ENCODE measurements at places on chromosomes 5 and 9.

GRCh38 chr5:72074251-72074650, 33.0 kb upstream of the MAP1B start:
- no peak for DNase-seq

- no peak for DNase-seq
These were observed 17.8 kb upstream of the CEP72 start for GRCh38 chr5:594226-594860.

DNA sequence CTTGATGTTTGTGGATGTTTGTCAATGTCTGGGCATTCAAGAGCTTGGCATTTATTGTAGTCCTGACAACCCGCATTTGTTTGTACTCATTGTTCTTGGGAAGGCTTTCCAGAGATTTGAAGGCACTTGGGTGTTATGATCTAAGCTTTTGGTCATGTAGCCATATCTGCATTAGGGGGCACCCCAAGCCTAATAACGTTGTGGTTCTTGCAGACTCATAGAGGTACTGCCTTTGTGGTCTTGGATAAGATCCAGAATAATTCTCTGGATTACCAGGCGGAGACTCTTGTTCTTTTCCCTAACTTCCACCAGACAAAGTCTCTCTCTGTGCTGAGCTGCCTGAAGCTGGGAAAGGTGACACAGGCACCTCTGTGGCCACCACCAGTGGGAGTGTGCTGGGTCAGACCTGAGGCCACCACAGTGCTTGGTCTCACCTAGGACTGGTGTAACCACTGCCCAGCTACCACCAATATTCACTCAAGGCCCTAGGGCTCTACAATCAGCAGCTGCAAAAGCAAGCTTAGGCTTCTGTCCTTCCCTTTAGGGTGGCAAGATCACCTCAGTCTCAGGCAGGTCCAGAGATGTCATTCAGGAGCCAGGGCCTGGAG, 144.4 kb upstream of the TAS2R1 start:
- DNase-seq: no peak

GRCh38 chr9:80504601-80505230, 933.0 kb downstream of the TLE4 start:
- DNase-seq: no peak

GRCh38 chr5:180160789-180161188, 48.2 kb downstream of the RASGEF1C start:
- DNase-seq: no peak

DNA sequence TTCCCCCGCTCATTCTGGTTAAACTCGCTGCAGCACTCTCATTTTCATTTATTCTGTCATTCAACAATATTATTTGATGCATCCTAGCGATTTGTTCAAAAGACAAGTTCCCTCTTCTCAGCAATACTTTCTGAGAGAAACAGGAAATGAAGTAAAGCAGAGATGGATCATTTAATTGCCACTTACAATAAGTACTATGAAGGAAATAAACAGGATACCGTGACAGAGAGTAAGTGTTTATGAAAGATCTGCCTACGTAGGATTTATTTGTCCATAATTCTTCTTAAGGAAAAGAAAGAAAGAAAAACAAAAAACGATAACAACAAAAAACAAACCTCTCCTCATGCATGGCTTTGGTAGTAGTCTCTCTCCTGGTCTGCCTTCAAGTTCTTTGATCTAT, 406.8 kb upstream of the ZNF608 start:
- DNase-seq: no peak

DNA sequence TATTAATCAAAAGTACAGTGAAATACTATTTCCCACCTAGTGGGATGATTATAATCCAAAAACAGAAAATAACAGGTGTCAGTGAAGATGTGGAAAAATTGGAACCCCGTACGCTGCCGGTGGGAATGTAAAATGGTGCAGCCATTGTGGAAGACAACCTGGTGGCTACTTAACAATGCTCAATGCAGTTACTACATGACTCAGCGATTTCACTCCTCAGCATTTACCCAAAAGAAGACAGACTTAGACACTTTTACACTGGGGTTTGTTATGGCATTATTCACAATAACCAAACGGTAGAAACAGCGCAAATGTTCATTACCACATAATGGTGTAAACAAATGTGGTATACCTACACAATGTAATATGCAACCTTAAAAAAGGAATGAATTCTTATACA, 23.9 kb downstream of the SECISBP2 start:
- DNase-seq: no peak

DNA sequence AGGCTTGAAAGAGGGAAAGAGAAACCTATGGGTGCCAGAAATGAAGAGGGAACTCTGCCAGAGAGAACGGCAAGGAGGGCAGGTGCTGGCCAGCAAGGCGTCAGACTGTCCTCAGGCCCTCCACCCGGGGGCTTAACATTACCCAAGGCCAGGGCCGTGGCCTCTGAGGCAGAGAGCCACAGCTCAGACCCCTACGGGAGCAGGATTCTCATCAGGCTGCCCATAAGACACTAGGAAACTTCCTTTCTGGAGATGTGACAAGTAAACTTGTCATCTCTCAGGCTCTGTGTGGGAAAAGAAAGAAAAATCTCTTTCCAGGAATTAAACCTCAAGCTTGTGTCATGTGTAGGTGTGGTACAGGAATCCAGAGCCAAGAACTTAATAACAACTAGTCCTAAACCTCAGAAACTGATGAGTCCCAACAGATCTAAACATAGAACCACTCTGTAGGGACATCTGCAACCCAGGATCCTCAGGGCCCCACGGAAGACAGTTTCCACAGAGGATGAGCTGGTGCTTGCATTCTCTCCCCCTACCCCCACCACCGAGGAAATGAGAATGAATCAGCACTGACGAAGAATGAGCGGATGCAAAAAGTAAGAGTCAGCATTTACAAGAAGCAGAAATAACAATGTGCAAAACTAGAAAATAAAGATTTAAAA, 74.3 kb downstream of the DCP2 start:
- no peak for DNase-seq

DNA sequence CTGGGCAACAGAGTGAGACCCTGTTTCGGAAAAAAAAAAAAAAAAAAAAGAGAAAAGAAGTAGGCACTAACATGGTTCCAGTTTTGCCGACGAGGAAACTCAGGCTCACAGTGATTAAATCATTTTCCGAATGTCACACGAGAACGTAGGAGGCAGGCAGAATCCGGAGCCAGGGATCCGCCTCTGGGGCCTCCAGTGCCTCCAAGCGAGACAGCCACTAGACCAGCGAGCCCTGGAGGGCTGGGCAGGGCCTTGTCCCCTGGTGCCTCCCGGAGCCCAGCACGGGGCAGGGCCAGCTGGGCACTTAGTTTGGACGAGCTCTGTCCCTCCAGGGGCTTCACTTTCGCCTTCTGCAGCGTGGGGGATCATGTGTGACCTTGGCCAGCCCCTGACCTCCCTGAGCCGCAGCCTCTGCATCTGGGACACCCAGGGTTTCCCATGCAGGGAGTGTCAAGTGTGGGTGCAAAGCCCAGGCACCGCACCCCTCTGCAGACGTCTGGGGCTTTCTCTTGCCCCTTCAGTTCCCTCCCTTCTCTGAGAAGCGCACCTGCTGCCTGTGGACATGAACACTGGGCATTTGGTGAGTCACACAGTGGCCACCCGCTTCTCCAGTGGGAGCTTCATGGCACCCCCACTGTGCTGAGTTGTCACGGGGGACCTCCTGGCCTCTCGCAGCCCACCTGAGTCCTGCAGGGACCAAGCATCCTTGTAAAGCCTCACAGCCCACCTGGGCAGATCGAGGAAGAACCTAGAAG, 80.3 kb downstream of the RXRA start:
- no peak for DNase-seq

DNA sequence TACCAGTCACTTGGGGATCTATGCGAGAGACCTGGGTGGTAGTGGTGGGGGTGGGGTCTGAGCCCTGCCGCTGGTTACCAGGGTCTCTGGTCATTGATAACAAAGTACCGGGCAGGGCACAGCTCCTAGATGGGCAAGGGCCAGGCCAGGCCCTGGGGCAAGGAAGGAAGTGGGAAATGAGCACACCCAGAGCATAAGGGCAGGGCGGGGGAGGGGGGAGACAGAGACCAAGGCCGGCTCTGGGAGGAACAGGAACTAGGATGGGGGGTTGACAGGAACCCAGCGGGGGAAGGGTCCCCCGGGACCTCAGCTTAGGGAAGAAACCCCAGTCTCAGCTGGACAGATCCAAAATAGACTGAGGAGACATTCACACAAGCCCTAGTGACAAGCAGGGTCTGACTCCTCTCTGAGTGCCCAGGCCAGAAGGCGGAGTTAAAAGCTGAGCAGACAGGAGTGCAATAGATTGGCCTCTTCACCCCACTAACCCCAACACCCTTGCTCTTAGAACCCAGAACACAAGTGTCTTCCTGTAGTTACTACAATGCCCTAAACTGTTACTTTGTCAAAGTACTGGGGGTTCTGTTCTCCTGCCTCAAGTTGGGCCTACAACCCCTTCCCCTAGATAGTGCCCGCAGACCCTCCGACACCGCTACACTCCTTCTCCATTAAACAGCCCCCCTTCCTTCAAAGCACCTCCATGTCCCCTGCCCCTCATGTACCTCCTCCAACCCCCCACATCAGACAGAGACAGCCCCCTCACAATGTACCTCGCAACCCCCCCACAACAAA, 628 bp downstream of the ATOSB start:
- peak; percentile 58 for DNase-seq

- no peak for DNase-seq
These were observed 68.3 kb downstream of the SEMA5A start for GRCh38 chr5:9477537-9477936.

GRCh38 chr9:128164307-128164885, 4.3 kb downstream of the BBLN start:
- DNase-seq: no peak

DNA sequence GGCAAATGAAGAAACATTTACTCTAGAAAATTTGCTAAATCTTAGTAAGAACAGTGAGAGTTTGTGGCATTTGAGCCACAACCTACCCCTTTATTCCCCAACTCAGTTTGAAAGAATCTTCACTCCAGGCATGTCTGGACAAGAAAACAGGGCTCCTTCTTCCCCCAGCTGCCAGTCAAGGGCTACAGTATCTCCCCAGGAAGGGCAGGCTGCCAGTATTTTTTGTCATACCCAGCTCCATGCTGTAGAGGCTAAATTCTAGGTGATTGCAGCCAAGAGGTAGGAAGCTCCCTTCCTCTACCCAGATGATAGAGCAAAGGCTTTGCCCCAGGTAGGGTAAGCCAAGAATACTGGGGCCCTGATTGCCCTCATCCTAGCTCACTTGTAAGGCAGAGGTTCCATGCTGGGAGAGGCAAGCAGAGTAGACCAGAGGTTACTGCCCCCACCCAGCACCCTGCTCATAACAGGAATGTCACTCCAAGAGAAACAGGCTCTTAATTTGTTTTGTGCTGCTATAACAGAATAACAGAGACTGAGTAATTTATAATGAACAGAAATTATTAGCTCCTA, 20.0 kb upstream of the GRPEL2 start:
- DNase-seq: no peak

GRCh38 chr5:170749911-170750431, 33.6 kb upstream of the GABRP start:
- DNase-seq: no peak

DNA sequence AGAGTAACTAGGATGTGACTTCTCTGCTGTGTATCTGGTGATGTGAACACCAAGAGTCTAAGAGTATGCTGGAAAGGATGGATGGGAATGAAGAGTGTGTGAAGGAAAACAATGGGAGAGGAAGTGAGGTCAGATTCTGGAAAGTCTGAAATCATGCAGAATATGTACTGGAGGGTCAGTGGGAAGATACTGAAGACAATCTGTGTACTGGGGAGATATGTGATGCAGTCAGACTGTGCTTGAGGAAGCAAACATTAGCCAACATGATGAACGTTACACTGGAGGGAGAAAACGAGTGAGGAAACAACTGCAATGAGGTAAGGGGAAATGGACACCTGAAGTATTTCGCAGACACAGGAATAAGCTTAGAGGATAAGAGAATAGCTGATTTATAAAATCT, 105.7 kb downstream of the NR3C1 start:
- no peak for DNase-seq

DNA sequence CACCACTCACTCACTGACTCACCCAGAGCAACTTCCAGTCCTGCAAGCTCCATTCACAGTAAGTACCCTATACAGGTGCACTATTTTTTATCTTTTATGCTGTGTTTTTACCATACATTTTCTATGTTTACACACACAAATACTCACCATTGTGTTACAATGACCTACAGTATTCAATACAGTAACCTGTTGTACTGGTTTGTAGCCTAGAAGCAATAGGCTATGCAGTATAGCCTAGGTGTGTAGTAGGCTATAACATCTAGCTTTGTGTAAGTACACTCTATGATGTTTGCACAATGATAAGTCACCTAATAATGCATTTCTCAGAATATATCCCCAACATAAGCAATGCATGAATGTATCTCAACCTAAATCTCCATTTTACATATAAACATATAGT, 541.1 kb downstream of the NR2F1-AS1 start:
- DNase-seq: no peak

- no peak for DNase-seq
These were observed 112.9 kb downstream of the CHSY3 start for GRCh38 chr5:130017173-130017572.

GRCh38 chr9:126338945-126339344, 12.3 kb downstream of the MVB12B start:
- no peak for DNase-seq

- peak; percentile 72 for DNase-seq
These were observed at the start of gene PHYKPL for GRCh38 chr5:178232124-178232919. TSS of gene PHYKPL (minus strand) at chr5:178232802. CDS start at chr5:178232550, 252 bp downstream.

- no peak for DNase-seq
These were observed 212.8 kb downstream of the NXNL2 start for GRCh38 chr9:88747768-88748167.

DNA sequence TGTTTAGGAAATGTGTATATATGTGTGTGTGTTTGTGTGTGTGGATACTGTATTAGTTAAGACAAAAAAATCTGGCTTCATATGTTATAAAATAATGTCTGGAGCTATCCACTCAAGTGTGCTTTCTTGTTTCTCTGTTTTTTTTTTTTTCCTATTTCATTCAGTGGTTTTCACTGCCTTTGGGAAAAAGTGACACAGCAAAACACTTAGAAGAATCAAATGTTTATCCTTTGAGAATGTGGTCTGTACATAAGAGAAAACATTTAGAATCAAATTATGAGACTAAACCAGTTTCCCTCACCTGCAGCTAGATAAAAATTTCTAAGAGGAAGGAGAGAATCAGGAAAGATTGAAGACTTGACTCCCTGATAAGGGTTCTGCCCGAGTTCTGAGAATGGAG, 8.1 kb downstream of the TMC1 start:
- DNase-seq: no peak

GRCh38 chr9:21141427-21141882, at the start of gene IFNW1:
TSS of gene IFNW1 (minus strand) at chr9:21141832. CDS start at chr9:21141570, 262 bp downstream.
- DNase-seq: no peak

GRCh38 chr9:129287619-129288305, 109.7 kb upstream of the IER5L start:
- DNase-seq: no peak

DNA sequence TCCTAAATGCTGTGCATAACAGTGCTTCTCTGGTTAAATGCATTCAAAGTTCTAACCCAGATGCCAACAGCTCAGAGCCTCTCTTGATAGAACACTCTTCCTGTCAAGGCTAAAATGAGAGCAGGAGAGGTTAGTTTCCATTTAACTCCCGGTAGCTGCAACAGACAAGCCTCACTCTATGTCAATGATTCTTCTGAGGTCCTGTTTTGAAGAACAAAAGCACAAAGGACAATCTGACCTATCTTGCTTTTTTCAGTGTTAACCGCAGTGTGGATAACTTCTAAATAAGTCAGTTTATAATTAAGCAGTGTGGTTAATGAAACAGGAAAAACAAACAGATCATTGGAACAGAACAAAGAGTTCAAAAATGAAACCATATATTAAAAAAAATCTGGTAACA, 80.7 kb downstream of the ANKRD55 start:
- no peak for DNase-seq

GRCh38 chr9:87442451-87442850, 55.2 kb upstream of the DAPK1 start:
- no peak for DNase-seq
